Renal cortex interstitium (tissue), 15 donors: ENCODE measurements at places on chromosomes 13 and 19. TPM values are rescaled to one million over a fixed set of nuclear protein-coding genes. Genes with fewer than 3 reads are reported as not detected.

DNA sequence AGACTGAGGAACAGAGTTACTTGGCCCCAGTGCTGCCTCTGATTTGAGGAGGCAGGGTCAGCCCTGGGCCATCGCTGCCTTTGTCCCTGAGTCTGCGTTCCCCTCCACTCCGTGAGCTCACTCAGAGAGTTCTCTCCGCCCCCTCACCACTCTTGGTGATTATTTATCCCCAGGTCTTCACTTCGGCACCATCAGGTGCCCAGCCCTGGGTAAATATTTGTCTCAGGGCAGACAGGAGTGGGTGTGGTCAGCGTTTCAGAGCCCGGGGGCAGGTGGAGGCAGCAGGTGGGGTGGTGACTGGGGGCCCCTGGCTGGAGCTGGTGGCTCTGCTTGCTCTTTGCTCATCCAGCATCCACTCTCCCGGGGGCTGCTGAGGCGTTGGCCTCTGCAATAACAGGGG lies 20.6 kb downstream of the PPP1R37 start:
- no peak for DNase-seq

DNA sequence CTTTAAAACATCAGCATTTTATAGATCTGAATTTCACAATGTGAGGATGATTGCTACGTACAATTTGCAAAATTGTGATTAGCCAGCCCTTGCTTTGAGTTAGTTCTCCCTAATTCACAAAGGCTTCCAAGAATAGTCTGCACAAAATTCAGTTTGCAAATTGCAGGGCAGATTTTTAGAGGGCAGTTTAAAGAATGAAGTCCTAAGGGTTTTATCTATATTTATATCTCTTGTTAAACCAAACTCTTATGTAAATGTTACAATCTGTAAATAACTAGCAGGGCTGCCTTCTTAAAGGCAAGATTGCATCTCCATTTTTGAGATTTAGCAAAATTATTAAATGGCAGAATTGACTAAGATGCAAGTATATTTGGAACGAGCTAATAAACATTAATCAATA lies 52.8 kb upstream of the ZNF536 start:
- no peak for DNase-seq

- no peak for DNase-seq
Measured at GRCh38 chr19:19544257-19544953, 6.3 kb downstream of the CILP2 start.

DNA sequence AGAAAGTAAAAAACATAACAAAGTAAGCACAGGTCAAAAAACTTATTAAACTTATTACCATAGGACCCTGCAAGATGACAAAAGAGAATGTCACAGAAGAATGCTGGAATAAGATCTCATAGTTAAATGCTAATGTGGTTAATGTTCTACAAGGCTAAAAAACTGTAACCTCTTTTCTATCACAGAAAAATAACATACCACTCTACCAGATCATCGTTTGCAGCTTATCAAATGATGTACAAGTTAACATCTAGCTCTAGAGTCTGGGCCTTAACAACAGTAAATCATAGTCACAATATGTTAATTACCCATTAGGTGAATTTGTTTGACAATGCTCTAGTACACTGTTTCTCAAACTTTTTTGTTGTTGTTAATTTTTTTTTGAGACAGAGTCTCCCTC lies 53.0 kb downstream of the NUFIP1 start:
- no peak for DNase-seq

DNA sequence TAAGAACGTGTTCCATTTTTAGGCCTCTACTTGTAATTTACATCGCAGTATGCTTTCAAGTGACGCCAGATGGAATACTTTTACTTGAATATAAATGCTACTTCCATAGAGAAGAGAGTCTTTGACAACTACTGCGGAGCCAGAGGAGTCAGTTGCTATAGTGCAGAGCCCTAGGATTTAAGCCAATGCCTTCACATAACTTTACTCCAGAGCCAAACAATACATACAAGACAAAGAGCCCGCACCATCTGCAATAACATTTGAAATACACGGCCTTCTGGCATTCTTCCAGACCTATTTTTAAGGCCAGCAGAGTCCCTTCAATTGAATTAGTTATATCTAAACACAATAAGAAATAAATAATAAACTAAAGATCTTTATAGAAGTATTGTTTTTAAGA lies 59.4 kb downstream of the XPO4 start:
- peak; percentile 40 for DNase-seq

- DNase-seq, result peak; percentile 86
Measured at GRCh38 chr19:9309974-9310446, 372 bp upstream of the ZNF699 start.

DNA sequence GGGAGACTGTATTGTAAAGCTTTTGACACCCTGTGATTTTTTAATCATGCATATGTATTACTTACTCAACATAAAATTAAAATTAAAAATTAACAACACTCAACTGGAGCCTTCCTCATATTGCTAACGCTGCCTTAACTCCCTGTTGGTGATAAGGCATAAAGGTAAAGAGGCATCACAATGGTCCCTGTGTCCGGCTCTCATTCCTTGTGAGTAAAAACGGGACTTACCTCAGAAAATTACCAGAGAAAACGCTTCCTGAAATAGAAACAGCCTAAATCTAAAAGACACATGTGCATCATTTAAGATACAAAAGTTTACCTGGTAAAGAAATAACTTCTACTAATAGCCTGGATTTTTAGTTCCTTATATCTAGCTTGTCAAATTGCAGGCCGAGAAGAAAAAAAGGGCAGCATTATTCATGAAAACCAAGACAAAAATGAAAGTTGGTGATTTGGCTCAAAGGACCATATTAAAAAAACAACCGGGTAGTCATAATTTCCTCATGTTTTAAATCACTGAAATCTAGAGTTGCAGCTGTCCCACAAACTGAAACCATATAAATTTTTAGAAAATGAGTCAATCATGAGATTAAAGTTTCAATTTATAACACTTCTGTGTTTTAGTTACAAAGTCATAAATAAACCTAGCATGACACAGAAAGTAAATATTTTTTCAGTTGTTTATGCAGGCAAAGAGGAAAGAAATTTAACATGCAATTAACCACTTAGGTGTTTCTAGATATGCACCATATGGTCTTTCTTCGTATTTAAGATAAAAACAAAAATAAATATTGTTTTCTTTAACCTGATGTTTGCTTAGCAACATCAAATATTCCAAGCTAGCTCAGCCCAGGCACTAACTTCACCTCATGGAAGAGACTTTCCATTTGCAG lies 94.7 kb downstream of the MIPEP start:
- DNase-seq, result no peak

DNA sequence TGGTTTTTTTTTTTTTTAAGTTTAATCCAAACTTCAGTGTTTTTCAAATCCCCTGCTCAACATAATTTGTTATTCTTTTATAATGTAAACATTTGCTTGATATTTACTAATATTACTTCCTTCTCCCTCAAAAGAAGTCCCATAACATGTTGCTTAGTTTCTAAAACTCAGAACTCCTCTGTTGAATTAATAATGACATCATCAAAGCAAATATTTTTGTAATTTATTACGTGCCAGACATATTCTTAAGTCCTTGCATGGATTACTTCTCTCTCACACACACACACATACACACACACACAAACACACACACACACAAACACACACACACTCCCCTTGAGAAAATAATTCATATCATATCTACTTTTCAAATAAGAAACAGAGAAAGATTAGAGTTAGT lies 1432.3 kb upstream of the SPRY2 start:
- no peak for DNase-seq

DNA sequence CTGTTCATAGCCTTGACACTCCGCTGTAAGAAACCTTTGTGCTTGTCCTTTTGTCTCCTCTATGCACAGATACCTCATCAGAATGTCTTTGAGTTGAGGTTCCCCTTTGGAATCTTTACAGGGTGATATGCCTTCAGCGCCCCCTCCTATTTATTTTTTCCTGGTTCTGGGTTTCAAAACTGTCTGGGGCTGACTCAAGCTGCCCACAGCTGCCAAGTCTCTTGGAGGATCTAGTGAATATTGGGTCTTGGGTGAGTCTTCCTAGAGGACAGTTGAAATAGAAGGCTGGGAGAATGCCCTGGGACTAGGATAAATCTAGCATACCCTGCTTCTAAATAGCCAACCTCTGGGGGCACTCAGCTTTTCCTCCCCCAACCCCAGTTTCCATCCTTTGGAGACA lies 930 bp downstream of the ZNF136 start:
- DNase-seq, result no peak

GRCh38 chr13:71842003-71842402 lies 25.0 kb downstream of the DACH1 start:
- DNase-seq, result no peak

DNA sequence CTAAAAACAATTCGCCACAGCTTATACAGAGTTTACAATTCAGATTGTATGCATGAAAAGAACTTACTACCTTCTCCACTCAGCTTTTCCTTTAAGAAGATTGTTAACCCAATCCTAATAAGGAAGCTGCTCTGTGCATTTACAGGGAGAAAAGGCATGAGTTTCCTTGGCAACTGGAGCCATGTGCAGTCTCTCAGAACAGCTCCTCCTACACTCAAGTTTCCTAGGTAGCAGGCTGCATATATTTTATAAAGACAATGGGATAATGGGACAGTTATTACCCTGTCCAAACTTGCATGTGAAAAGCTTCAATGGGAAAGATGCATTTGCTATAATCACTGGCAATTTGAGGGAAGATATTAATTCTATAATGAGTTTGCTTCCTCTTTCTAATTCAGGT lies 125.5 kb upstream of the TRPC4 start:
- peak; percentile 58 for DNase-seq

GRCh38 chr13:74250738-74251190 lies 116.6 kb upstream of the KLF12 start:
- no peak for DNase-seq

DNA sequence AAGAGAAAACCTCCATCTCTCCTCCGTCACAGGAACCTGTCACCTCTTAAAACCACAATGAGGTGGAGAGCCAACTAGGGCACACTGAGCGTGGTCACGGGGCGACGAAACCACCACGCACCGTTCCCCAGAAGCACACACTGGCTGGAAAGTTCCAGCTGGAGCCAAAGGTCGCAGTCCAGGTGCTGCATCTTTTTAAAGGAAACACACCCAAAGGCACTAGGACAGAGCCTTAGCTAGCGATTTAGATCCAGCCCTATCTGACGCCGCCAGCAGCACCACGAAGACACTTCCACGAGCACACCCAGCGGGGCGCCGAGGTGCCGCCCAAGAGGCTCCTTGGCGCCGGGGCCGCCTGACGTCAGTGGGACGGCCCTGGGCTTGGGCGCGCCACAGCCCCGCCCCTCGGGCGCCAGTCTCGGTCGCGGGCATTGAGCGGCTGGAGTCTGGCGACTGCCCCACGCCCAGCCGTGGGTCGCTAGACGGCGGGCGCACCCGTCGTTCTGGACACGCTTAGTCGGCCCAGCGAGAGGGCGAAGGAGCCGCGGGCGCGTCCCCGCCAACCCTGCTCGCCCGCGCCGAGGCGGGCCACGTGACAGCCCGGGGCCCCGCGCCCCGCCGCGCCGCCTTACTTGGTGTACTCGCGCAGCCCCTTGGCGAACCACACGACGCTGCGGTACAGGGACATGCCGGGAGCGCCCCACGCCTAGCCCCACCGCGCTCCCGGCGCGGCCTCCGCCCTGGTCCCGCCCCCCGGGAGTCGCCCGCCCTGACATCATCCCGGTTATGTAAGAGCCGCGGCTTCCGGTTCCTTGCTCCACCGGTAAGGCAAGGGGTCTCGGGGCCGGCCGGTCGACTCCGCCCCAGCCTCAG lies at the start of gene DHRS12:
DHRS12 (minus strand) TSS at position 742 of the 873 bp plus-strand sequence. CDS start 4,504 bp downstream, outside the sequence.
- peak; percentile 78 for DNase-seq

The KLC3 gene
- polyA plus RNA-seq, result 2.4 TPM

The IGSF23 gene
- polyA plus RNA-seq, result 2.4 TPM

The KLK8 gene
- polyA plus RNA-seq, result 2.4 TPM

The SIGLEC12 gene
- polyA plus RNA-seq, result 0.38 TPM

The C1QTNF9B gene
- 0.83 TPM for polyA plus RNA-seq

The CCDC70 gene
- not detected for polyA plus RNA-seq

The MATK gene
- polyA plus RNA-seq, result 0.90 TPM
